ENCODE measurements at places on chromosomes 4 and X. TPM values are rescaled to one million over a fixed set of nuclear protein-coding genes. Genes with fewer than 3 reads are reported as not detected.
A peak's percentile ranks its signal among the peaks of the same experiment; 100 is the strongest.

MAGEA11 gene
- 0.30 TPM for total RNA-seq

ASB11 gene
- not detected for total RNA-seq

SSX4B gene
- not detected for total RNA-seq

APEX2 gene
- 14.2 TPM for total RNA-seq

VCX2 gene
- total RNA-seq, result not detected

ENPP6 gene
- total RNA-seq, result not detected

TMEM156 gene
- not detected for total RNA-seq

DNA sequence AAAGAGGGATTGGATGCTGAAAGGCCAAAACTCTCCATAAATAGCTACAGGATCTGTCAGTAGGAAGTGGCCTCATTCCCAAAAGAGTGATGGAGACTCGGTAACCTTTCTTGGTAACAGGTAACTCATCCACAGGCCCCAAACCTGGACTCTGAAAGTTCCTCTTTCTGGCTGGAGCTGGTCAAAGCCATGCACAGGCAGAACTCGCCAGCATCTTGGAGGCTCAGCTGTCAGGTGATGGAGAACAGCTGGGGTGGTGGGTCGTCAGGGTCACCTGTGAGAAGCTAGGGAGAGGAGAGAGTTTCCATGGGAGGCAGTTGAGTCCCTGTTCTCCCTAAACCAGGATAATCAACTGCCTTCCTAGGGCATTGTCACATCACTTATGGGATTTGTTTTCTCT is 354.3 kb upstream of the GATB start:
- DNase-seq, result no peak

DNA sequence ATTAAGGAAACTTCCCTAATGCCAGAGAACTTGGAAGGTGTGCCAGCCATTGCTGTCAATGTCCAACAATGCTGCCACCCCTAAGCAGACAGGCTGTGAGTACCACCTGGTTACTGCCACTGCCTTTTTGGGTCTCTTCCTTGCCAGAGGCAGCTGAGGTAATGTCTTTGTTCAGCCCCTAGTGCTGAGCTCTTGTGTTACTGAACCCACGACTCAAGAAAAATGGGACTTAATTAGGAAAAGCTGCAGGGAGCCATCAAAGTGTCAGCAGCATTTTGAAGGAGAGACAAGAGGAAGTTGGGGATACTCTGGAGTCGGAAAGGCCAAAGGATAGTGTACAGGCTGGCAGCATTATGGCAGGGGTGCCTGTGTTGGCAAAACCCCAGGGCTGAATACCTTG is 283.7 kb downstream of the AFF2 start:
- no peak for DNase-seq

- no peak for DNase-seq
These were observed 200.5 kb downstream of the CENPC start for GRCh38 chr4:67344594-67345380.

- no peak for DNase-seq
These were observed 298.4 kb downstream of the RAPGEF2 start for GRCh38 chr4:159401226-159401712.

DNA sequence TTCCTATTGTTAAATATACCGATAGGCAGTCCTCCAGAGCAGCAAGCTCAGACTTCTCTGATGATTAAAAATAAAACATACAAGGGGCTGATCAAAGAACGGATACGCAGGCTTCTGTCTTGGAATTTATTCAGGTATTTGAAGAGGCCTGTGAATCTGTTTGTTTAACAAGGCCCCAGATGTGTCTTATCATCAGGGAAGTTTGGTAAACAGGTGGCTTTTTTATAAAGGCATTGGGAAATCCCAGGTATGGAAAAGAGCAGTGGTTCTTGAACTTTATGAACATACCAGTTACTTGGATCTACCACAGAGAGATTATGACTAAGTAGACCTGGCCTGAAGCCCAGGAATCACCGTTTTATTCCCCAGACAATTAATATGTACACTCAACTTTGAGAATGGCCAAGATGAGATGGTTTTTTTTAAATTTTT is 47.9 kb downstream of the SOWAHB start:
- no peak for DNase-seq

DNA sequence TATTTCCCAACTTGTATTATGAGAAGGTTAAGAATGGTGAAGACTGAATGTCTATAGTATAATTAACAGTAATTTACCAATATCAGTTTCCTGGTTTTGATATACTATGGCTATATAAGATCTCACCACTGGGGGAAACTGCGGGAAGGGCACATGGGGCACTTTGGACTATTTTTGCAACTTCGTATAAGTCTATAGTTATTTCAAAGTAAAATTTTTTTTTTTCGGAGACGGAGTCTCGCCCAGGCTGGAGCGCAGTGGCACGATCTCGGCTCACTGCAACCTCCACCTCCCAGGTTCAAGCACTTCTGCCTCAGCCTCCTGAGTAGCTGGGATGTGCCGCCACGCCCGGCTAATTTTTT is 46.1 kb downstream of the CXorf58 start:
- DNase-seq, result no peak

GRCh38 chrX:153885208-153885787 is 675 bp downstream of the L1CAM start:
- no peak for DNase-seq

- DNase-seq, result no peak
These were observed 99.4 kb downstream of the HPGD start for GRCh38 chr4:174422893-174423256.

DNA sequence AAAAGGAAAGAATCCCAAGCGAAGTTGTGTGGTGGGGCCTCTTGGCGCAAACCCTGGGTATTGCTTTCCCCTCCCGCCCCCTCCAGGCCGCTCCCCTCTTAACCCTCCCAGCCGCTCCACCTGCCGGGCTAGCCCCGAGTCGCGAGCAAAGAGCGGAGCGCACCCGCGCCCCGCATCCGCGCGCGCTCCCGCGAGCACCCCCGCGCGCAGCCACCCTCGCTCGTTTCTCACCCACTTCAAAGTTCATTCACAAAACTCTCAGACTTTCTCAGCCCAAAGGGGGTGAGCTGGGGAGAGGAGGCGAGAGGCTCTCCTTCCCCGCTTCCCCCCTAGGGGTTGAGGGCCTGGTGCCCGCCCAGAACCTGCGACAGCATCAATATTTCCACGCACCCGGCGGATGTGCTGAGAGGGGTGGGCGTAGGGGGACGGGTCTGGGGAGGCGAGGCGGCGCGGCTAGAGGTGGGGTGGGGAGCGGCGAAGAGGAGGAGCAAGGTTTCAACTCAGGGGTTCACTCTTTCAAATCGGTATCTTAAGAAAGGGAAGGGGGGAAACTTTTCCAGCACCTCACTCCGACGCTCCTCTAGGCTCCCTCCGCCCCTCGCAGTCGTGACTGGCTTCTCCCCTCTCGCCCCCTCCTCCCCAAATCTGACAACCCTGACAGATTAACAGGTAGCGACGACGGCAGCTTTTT is 1.8 kb downstream of the MAML3 start:
- no peak for DNase-seq

GRCh38 chrX:23525531-23525930 is 141.8 kb upstream of the PRDX4 start:
- no peak for DNase-seq

DNA sequence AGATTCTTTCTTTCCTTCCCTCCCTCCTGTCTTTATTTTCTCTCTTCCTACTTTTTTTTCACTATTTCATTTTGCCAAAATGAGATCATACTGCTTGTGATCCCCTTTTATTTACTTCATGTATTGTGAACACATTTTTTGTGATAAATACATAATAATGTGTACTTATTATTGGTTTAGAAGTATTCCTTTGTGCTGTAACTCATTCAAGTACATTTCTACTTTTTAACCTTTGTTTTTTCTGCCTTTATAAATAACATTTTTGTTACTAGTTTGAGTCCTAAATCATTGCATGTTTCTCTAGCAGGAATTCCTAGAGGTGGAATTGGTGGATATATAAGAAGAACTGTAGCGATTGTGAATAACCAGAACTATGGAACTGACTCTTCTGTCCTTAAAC is 214.5 kb upstream of the SFRP2 start:
- no peak for DNase-seq

DNA sequence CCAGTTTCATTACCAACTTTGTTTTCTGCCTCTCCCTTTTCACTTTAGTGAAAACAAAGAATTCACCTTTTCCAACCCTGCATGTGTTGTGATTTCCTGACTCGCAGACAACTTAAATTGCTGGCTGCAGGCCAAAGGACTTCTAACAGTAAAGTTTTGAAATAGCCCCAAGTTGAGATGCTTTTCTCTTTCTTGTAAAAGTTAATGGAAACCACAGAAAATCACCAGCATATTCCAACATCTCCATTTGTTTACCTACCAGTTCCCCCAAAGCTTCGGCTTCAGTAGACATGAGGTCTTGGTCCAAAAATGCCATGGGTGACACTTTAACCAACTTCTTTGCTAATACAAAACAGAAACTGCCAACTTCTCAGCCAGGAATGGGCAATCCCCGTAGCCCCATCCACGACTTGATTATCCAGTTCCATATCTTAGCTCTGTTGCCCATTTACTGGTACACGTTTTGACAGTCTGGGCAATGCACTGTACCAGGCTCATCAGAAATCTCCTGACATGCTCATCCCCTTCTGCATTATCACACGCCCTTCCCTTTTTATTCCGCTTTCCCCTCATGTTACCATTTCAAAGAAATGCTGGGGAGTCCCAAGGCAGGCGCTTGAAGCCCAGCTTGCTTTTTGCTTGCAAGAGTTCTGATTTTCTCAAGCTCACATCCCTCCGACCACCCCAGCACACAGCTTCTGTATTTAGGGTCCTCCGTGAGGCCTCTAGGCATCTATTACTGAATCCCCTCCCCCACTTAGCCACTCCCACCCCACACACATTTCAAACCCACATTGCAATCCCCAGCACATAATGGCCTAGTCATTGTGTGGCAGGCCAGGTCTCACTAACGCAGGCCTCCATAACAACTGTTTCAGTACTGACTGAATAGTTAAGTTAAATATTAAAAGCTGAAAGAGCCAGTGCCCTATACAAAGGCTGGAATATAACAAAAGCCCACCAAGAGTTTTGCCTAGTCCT is 137.9 kb upstream of the S100G start:
- DNase-seq, result no peak

DNA sequence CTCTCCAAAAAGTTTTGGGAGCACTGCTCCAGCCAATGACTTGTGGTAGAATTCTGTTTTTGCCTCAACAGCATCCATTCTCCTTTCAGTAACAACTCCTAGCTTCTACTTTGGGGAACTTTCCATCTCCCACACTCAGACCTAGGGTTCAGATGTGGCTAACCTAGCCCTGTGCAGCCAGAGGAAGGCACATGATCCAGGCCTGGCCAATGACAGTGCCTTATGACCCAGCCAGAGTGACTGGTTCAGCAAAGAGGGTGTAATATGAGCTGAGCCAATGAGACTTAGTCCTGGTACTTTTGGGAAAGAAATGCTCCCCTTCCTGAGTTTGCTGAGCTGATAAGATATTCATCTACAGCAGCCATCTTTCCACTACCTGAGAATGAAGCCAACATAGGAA is 5.4 kb upstream of the USP46 start:
- DNase-seq, result no peak

- DNase-seq, result peak; percentile 13
These were observed 33.0 kb upstream of the TMEM131L start for GRCh38 chr4:153432965-153433753.

DNA sequence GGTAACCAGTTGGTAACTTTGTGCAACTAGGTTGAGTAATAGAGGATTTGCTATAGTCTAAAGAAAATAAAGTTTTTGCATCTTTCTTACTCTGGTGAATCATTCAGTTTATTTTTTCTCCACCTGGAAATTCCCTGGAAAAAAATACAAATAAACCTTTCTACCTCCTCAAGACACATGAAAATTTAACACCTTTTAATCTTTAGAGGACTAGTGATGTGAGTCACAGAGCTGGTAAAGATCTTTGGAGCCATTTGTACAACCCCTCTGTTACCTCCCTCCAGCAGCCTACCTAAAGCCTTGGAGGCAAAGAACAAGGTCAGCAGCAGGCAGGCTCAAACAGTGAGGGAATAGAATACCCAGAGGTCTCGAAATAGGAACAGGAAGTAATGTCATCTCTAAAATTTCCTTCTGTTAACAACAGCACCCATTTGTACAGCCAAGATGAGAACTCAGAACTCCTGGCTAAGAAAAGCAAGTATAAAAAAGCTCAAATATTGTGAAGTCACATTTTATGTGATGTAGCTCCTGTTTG is 10.2 kb upstream of the MAOB start:
- DNase-seq, result no peak

GRCh38 chr4:110224812-110225211 is 26.4 kb upstream of the ELOVL6 start:
- DNase-seq, result no peak

DNA sequence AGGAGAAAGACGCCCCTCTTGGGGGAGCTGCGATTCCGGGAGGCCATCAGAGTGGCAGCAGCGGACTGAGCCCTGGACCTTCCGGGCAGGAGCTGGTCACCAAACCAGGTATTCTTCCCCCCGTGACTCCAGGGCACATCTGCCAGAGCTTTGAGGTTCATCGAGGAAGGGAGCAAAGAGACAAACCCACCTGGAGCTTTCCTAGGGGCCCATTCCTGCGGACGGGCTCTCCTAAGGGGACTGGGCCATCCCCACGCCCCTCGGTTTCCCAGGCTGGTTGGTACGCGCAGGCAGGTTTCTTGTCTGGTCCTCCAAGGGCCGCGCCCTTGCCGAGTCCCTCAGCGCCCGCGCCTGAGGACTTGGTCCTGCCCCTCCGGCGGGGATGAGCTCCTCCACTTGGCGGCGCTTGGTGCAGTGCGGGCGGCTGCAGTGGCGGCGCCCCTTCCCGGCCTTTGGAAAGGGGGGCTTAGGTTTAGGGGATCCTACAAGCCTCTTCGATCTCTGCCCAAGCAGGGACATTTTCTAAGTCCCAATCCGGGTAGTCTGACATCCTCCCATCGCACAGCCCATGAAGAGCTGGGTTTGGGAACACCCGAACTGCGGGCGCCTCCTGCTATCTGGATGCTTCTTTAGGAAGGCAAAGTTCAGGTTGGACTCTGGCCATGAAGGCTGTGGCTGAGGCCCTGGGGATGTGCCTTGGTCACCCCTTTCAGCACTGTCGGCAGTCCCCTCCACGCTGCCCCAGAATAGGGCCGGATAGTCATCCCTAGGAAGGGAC is 538 bp downstream of the STBD1 start:
- no peak for DNase-seq
